Ureter (tissue), 1 donor: ENCODE measurements at places on chromosomes 6 and 20. TPM values are rescaled to one million over a fixed set of nuclear protein-coding genes. Genes with fewer than 3 reads are reported as not detected.

DLL1 gene
- total RNA-seq: 16.1 TPM

LAMA5 gene
- total RNA-seq: 433 TPM

DNA sequence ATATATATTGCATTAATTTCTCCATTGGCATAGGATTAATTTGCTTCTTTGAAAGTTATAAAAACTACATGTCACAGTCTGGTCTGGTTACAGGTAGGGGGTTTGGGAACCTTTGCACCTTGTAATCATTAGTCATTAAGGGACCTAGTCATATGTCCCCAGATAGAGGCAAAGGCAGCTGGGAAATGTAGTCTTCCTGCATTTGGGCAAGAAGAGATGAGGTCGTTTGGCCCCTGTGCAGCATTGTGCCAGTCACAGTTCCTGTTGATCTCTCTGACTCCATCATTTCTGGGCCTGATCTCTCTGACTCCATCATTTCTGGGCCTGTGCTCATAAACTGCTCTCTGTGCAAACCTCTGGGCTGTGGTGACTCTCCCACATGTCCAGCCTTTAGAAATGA, 73.2 kb downstream of the BCKDHB start:
- DNase-seq: no peak

DNA sequence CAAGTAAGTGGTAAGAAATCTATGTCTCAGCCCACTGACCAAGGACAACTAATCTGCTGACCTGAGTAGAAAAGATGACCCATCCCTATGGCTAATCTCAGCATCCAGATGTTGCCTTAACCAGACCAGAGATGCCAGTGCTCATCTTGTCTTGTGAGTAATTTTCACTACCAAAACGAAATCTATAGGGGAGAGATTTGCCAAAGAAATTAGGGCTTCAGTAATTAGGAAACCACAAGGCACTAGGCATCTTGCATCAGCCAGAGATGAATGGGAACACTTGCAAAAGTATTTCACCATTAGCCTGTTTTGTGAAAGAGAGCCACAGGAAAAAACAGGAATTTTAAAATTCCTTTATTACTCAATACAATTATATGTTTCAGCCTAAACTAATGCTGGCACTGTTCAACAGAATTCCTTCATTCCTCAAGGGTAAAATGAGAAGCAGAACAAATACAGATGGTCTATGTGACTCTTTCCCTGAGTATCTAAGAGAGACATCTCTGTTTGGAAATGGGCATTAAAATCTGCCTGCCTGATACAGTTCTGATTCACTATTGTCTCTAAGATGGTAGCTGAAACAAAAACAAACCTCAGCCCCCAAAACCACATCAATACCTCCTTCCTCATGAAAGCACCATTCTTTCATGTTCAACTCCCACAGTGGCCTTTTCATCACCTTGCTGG, 87.8 kb downstream of the GMDS start:
- no peak for DNase-seq

KCNB1 gene
- total RNA-seq: 1.6 TPM

GRCh38 chr6:56214041-56214702, 33.2 kb downstream of the COL21A1 start:
- no peak for DNase-seq

CAP2 gene
- 20.7 TPM for total RNA-seq
